M059J (cell line): ENCODE measurements at places on chromosomes 2 and 18. TPM values are rescaled to one million over a fixed set of nuclear protein-coding genes. Genes with fewer than 3 reads are reported as not detected.

GRCh38 chr2:178819992-178820391 is 12.8 kb upstream of the TTN start:
- peak; percentile 25 for DNase-seq

Gene RALB
- total RNA-seq = 88.1 and 92.1 TPM in 2 replicates

DNA sequence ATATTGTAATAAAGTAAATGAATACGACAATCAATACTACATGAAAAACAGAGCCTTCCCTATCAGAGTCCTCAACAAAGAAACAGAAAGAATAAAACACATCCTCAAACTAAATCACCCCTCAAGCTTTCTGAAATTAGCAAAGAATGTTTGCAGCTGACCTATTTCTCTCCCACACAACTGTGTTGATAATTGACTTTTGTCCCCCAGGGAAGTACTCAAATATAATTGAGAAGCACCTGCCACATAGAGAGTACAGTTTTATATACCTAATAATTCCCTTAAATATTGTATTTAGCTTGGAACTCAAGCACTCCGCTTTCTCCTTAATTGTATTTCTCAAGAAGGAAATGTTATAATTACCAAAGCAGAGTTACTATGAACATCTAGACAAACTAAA is 12.6 kb downstream of the CACNB4 start:
- no peak for DNase-seq

Gene APOB
- total RNA-seq = not detected in 2 replicates

DNA sequence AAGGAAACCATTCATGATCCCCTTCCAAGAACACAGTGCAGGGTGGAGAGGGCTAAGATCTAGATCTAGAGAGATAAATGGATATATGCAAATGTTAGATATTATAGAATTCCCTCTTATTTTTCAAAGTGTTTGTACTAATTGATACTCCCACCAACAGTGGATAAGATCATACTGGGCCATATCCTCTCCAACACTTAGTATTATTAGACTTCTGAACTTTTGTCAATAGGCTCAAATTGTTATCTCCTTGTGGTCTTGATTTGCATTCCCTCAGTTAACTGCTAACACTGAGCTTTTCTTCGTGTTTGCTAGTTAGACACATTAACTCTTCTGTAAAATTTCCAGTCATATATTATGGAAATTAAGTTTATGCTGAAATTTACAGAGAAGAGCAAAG is 56.5 kb upstream of the GRB14 start:
- DNase-seq = no peak

GRCh38 chr2:169205176-169205575 is 135.8 kb downstream of the DHRS9 start:
- no peak for DNase-seq

GRCh38 chr18:50398947-50399346 is 24.1 kb downstream of the SKA1 start:
- no peak for DNase-seq

- no peak for DNase-seq
These were observed 84.5 kb downstream of the DOCK10 start for GRCh38 chr2:224957540-224958461.

Gene GBX2
- total RNA-seq = 0.96 and 6.6 TPM in 2 replicates

- no peak for DNase-seq
These were observed 845 bp downstream of the TMEM177 start for GRCh38 chr2:119679846-119680245.

- no peak for DNase-seq
These were observed 28.6 kb downstream of the MARCO start for GRCh38 chr2:118970396-118971135.

Gene BZW1
- total RNA-seq = 448 and 553 TPM in 2 replicates

DNA sequence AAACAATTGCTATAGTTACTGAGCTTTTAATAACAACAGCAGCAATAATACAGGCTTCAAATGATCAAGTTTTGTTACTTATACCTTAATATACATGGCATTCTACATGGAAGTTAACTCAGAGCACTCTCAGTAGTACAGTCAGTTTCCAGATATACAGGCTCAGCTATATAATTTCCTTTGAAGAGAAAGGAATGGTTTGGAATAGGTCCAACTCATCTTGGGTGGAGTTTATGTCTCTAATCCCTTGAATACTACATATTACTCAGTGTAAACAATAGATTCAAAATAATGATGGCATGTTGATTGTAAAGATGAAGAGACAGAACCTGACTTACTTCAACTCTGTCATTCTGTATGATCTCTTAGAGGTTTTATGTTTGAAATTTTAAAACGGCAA is 174.9 kb downstream of the EPHA4 start:
- DNase-seq = no peak

- DNase-seq = no peak
These were observed 281.7 kb upstream of the CCDC68 start for GRCh38 chr18:55240978-55241377.

DNA sequence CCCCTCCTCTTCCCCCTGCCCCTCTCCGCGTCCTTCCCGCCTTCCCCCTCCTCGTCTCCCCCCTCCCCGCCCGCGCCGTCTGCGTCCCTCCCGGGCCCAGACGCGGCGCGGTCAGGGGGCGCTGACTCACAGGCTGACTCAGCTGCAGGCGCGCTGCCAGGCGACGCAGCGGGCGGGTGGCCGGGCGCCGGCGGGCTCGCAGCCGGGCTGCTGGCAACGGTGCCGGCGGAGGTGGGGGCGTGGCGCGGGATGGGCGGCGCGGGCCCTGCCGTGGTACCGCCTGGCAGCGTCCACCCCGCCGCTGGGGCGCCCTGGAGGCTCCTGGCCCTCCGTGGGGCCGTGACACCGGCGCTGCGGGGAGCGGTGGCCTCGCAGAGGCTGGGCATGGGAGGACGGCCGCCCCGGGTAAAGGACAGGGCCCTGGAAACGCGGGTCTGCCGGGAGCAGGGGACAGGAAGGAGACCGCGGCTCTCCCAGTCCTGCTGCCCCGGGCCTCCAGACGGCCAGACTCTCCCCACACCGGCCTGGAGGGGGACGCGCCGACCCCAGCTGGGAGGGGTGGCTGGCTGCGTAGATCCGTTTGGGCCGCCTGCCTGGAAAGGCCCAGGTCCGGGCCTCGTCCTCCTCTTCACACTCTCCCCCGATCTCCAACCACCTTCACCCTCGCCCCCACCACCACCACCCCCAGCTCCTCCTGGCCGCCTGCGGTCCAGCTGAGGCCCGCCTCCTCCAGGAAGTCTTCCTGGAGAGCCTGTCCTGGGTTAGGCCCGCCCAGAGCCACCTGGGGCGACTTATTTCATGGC is 10.0 kb upstream of the PROC start:
- DNase-seq = peak; percentile 84

- DNase-seq = peak; percentile 15
These were observed 25.0 kb downstream of the CELF4 start for GRCh38 chr18:37540424-37541138.

- DNase-seq = no peak
These were observed 259.3 kb downstream of the ZNF407 start for GRCh38 chr18:74856928-74857327.

Gene MAIP1
- total RNA-seq = 27.4 and 34.1 TPM in 2 replicates

DNA sequence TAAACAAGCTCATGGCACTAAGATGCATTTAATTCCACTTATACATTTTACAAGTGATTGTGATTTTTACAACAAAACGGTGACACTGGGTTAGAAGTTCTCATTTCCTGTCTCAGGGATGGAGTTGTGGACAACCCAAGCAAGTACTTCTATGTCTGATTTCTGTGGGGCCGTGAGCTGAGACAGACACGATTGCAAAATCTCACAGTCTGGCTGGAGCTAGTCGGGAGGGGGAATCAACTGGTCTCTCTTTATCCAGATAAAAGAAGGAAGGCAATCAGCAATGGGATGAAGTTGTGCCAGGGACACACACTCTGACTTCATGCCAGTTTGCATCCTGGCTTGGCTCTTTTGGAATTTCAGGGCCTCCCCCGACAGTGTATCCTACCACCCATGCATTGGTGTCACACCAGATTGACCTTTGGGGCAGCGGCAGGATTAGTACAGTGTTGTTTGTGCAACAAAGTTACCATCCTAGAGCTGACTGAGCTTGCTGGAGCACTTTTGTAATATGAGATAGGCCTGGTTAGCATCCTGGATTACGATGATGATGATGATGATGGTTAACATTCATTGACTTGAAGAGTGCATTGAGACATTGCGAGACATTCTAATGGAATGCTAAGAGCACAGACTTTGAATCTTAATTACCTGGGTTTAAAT is 98.8 kb downstream of the CTAGE1 start:
- no peak for DNase-seq

Gene TMEM17
- 2.1 and 3.4 TPM in 2 replicates for total RNA-seq

Gene GALNT3
- total RNA-seq = 0.59 and 1.9 TPM in 2 replicates

DNA sequence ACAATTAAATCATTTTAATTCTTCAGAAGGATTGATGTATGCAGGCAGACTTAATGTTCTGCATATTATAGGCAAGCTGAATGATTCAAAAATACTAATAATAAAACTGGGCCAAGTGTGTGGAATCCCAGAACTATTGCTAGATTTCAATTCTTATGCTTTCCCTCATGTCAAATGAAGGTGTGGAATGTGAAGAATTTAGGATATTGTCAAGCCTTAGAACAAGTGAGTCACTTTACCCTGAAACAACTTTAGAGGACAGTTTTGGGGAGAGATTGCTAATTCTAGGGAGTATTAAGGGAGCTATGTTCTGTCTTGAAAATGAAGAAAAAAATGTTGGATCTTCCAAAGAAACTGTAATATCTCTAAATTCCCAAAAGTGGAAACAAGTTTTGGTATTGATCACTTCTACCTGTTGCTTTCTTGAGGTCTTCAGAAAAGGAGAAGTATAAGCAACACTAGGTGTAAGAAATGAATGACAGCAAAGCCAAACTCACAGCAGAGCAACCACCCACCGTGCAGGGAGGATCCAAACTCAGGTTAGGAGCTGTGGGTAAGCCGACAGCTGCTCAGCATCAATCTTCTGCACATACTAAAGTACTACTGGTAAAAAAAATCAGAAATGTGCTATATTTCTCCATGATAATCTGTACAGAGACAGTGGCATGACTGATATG is 818.1 kb downstream of the SLC4A3 start:
- DNase-seq = peak; percentile 47

Gene LYG2
- 0.84 TPM in 1 of 2 replicates, not detected in the other for total RNA-seq

DNA sequence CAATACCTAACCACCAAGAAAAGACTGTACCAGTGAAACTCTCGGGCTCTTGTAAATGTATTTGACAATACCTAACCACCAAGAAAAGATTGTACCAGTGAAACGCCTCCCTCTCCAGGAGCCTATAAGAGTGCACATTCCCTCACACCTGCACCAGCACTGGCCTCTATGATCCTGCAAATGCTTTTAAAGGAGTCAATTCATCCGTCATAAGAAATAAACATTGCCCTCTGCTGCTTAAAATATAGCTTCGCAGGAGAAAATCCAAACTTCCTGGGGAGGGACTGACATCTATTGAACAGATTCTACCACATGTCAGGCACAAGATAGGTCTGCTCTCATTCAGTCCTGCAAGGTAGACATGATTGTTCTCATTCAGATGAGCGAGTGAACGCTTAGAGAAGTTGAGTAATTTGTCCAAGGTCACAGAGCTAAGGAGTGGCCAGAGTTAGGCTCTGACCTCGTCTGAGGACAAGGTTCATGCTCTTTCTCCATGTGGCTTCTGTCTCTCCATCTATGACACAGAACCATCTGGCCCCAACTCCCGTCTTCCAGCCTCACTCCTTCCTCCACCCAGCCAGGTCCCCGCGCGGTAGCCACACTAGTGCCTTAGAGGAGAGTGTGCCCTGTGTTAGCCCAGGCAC is 38.7 kb downstream of the MCFD2 start:
- peak; percentile 93 for DNase-seq

Gene GCG
- total RNA-seq = not detected in 2 replicates

Gene DNAH7
- total RNA-seq = 0.64 and 1.1 TPM in 2 replicates

- DNase-seq = no peak
These were observed 27.0 kb downstream of the BIRC6 start for GRCh38 chr2:32383858-32384257.

DNA sequence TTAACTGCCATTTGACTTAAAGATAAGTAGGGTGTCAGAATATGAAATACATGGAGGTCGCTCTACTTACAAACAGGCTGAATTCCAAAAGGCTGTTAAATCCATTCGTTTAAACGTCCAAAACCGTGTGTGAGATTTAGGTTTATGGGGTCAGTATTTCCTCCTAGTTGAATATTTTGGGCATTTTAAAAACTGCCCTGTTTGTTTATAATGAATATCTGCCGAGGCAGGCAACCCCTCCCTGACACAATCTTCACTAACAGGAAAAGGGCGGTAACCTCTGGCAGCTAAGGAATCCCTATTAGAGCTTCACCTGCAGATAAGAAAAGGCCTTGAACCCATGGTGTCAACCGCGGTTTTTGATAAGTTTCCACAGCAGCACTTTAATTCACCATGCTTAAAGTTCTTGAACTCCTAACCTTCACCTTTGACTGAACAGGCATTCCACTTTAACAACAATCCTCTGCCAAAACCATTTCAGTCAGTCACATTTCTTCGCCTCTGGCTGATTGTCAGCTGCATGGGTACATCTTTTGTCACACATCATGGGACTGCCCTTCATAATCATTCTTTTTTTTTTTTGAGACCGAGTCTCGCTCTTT is 17.8 kb downstream of the TRAK2 start:
- DNase-seq = no peak

Gene GALNT1
- 46.1 and 63.0 TPM in 2 replicates for total RNA-seq

Gene HOXD10
- total RNA-seq = 9.3 and 15.0 TPM in 2 replicates

- DNase-seq = no peak
These were observed 2.8 kb downstream of the CYTIP start for GRCh38 chr2:157441072-157441454.

Gene KLHL41
- not detected in 2 replicates for total RNA-seq

Gene RAPGEF4
- 0.47 and 1.4 TPM in 2 replicates for total RNA-seq

DNA sequence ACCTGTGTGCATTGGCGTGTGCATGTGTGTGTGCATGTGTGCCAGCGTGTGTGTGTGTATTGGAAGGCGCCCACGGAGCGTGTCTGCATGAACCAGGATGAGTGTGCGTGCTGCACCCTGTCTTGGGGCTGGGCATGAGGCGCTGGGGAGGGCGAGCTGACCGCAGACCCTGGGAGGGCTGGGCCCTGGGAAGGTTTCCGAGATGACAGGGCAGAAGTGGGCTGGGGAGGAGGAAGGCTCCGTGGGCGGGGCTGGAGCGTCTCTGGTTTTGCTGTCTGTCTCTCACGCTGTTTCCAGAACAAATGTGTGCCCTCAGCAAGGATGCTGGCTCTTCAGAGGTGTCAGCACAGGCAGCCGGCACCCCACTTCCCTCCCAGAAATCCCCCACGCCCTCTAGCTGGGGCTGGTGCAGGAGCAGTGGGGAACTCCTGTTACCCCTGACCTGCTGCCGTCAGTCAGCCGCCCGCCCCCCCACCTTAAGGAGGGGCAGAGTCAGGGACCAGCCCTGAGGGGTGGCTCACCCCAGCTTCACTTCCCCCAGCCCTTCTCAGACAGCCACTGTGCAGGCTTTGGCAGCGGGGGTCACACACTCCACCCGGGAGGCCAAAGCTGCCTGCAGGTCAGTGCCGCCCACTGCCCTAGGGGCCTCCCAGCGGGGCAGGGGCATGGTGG is at the start of gene GPR35:
TSS of gene GPR35 (plus strand) at position 531 of the 672 bp plus-strand sequence. CDS start 4,473 bp downstream, outside the sequence.
- DNase-seq = peak; percentile 76

Gene ELOA2
- not detected in 2 replicates for total RNA-seq
